ENCODE measurements at places on chromosomes 6 and 20. TPM values are rescaled to one million over a fixed set of nuclear protein-coding genes. Genes with fewer than 3 reads are reported as not detected.
A peak's percentile ranks its signal among the peaks of the same experiment; 100 is the strongest.

HLA-DQB2 gene
- total RNA-seq = not detected

MLIP gene
- total RNA-seq = 11.6 TPM

DSP gene
- 0.32 TPM for total RNA-seq

C6orf141 gene
- 13.7 TPM for total RNA-seq

IPCEF1 gene
- 0.99 TPM for total RNA-seq

ZBTB22 gene
- total RNA-seq = 12.6 TPM

SEL1L2 gene
- total RNA-seq = not detected

FOXQ1 gene
- not detected for total RNA-seq

GRCh38 chr6:164098857-164099267 is 684.3 kb downstream of the QKI start:
- no peak for DNase-seq

DNA sequence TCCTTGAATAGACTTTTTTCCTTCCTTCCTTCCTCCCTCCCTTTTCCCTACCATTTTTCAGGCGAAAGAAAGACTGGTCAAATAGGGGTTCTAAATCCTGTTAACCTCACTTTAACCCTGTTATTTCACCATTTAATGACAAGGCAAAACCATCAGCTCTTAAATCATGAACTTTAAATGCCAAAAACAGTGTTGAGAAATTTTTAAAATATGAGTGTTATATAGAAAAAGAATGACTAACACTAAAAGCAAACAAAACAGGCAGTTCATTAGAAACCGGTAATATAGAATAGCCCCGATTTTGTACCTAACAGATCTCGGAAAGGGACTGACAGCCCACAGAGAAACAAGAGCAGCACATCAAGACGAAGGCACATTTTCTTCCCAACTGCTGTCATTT is 57.4 kb upstream of the CEP85L start:
- no peak for DNase-seq

GRCh38 chr6:168920289-168920688 is 333.4 kb downstream of the THBS2 start:
- no peak for DNase-seq

DNA sequence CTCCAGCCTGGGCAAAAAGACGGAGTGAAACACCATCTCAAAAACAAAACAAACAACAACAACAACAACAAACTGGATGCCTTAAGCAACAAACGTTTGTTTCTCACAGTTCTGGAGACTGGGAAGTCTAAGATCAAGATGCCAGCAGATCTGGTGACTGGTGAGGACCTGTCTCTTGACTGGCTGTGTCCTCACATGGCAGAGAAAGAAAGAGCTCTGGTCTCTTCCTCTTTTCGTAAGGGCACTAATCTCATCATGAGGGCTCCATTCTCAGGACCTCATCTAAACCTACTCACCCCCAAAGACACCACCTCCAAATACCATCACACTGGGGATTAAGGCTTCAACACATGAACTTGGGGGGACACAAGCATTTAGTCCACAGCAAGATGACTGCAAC is 13.5 kb upstream of the GFOD1 start:
- DNase-seq = no peak

GRCh38 chr6:144017166-144018094 is 9.4 kb upstream of the PLAGL1 start:
- DNase-seq = no peak

- DNase-seq = no peak
Measured at GRCh38 chr6:111758608-111759329, 114.5 kb downstream of the FYN start.

DNA sequence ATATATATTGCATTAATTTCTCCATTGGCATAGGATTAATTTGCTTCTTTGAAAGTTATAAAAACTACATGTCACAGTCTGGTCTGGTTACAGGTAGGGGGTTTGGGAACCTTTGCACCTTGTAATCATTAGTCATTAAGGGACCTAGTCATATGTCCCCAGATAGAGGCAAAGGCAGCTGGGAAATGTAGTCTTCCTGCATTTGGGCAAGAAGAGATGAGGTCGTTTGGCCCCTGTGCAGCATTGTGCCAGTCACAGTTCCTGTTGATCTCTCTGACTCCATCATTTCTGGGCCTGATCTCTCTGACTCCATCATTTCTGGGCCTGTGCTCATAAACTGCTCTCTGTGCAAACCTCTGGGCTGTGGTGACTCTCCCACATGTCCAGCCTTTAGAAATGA is 73.2 kb downstream of the BCKDHB start:
- peak; percentile 3 for DNase-seq

GRCh38 chr6:157068691-157069324 is 254.5 kb downstream of the TMEM242 start:
- DNase-seq = no peak

GRCh38 chr20:2038161-2038560 is 44.3 kb upstream of the PDYN start:
- DNase-seq = no peak

DNA sequence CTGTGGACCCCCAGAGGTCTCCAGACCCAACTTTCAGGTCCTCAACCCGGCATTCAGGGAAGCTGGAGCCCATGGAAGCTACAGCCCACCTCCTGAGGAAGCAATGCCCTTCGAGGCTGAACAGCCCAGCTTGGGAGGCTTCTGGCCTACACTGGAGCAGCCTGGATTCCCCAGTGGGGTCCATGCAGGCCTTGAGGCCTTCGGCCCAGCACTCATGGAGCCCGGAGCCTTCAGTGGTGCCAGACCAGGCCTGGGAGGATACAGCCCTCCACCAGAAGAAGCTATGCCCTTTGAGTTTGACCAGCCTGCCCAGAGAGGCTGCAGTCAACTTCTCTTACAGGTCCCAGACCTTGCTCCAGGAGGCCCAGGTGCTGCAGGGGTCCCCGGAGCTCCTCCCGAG is 950 bp downstream of the GNAS start:
- no peak for DNase-seq

DNA sequence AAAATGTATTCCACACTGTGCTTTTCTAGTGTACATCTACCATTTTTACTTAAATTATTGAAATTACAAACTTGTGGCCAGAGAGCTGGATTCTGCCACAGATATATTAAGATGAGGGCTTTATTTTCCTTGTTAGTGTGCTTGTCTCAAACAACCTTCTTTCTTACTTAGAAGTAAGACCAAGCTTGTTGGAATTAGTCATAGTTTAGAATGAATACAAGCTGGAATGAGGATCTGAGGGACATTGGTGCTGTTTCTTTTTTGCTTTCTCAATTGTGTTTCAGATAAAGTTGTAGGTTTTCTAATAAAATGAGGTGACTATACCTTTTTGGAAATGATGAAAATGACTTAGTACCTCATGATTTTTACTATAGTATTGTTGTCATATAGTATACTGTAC is 40.3 kb downstream of the UBR2 start:
- no peak for DNase-seq

DNA sequence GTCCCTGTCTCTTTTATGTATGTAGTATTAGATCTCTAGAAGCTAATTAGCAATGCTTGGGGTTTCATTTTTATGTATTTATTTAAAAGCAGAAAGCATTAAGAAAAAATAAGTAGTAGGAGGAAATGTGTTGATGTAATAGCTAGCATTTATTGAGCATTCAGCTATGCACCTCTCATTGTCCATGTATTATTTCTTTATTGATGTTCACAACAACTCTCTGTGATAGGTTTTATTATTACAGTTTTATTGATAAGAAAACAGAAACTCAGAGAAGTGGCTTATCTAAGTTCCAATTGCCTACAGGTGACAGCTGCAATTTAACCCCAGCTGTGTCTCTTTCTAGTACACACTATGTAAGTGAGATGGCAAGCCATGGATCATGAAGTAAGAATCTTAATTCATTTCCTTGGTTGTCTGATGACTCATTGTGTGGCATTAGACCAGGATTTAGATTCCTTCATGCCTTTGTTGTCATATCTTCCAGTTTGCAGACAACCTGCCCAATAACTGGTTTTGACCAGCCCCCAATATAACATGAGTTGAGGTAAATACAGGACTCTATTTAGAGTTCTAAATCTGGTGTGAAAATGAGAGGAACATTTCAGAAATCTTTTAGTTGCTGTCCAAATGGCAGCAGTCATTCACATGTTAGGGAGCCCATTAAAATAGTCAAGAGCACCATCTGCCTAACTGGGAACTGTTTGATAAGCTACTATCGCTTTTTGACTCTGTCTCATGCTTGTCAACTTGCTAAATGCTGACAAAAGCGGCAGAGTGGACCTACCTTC is 170.8 kb upstream of the PHACTR1 start:
- DNase-seq = peak; percentile 87

DNA sequence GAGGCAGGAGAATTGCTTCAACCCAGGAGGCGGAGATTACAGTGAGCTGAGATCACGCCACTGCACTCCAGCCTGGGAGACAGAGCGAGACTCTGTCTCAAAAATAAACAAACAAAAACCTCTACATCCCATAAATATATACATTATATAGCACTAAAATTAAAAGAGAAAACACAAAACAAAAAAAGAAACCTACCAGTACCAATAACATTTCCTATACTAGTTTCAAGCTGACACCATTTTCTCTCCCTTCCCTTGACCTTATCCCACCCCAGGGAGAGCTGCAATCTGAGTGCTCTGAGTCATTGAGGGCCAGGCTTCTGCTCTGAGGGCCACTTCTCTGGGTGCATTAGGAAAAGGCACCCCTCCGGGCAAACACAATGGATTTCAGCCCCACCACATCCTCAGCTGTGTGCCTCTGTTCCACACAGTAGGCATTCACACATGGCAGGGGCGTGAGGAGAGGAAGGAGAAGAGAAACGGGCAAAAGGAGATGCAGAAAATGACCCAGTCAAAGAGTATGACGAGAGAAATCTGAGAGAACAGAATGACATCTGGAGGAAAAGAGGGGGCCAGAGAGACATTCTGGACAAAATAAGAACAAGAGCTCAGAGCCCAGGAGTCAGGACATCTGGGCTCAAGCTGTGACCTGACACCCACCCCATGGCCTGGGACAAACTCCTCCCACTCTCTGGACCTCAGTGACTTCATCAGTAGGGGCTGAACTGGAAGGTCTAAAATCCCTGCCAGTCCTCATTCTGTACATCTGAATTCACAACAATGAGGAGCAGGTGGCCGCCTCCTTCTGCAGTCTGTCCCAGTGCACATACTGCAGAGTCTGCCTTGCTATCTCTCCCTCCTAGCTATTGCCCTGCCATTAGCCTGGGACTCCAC is 18.2 kb downstream of the TRIM26 start:
- DNase-seq = no peak

DNA sequence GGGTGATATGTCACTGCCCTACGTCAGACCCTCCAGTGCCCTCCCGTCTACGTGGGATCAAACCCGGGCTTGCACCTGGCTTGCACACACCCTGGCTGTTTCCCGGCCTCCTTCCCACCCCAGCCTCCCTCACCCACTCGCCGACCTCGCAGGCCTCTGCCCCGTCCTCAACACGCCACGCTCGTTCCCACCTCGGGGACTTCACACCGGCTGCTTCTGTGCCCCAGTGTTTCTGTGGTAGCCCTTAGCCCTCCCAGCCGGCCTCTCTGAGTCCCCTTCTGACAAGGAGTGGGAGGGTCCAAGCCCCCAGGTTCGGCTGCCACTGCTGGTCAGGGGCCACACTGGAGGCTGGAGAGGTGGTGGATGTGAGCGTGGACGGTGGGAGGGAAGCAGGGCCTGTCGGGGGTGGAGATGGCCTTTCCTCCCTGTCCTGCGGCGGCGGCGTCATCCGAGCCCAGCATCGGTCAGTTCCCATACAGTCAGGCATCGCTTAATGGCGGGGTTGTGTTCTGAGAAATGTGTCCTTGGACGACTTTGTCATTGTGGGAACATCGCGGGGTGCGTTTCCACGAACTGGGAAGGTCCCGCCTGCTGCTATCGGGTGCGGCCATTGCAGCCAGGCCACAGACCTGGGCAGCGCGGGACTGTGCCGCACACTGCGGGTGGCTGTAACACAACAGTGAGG is 11.4 kb upstream of the KIF25 start:
- DNase-seq = no peak

DNA sequence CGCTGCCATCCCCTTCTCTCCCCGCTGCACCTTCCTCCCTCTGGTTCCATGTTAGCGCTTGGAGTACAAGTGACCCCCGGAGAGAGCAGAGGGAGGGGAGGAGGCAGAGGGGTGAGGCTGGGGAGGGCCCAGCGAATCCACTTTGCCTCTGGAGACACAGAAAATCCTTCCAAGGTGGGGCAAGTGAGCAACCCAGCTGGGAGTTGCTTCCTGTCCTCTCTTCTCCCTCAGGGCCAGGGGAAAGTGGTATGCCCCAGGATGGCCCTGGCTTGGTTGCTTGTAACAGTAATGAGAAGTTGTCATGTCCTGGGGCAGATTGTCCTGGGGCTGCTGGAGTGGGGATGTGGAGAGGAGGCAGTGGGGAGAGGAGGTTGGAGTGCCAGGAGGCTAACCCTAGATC is 691 bp upstream of the ANGPT4 start:
- no peak for DNase-seq

DNA sequence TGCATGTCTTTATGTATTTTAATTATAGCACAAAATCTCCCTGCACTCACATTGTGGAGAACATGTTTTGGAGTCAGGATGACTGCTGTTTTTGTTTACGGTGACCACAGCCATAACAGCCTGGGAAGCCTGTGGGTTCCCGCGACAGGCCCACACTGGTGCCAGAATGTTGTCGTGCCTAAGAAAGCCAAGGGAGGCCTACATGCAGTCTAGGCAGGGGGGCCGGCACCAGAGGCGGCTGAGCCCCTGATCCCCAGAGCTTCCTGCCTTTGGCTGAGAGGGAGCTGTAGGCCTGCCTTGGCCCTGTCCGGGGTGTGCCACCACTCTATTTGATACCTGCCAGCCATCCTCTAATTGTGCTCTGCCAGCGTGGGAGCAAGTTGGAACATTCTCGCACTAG is 46.7 kb downstream of the TBC1D7 start:
- DNase-seq = no peak
